Daoy (cell line): ENCODE measurements at places on chromosomes 1 and 21. TPM values are rescaled to one million over a fixed set of nuclear protein-coding genes. Genes with fewer than 3 reads are reported as not detected.

Gene ADGRL4
- total RNA-seq = 0.11 and 0.33 TPM in 2 replicates

DNA sequence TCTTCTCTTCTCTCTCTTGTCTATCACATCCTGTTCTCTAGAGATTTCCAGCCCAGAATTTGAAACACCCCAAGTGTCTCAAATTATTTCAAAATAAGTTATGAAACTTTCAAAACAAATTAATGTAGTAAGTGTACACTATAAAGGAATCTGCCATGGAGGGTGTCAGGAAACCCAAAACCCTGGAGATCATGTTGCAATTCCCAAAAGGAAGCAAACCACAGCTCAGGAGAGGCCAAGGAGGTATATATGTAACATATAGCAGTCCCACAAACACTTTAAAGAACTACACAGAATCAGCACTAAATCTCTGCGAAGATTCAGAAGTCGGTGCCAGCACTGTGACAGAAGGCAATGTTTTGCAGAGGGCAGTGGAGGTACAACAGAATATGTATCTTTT, 26.6 kb downstream of the PTPN14 start:
- DNase-seq = peak; percentile 21

Gene IARS2
- 88.2 and 89.5 TPM in 2 replicates for total RNA-seq

DNA sequence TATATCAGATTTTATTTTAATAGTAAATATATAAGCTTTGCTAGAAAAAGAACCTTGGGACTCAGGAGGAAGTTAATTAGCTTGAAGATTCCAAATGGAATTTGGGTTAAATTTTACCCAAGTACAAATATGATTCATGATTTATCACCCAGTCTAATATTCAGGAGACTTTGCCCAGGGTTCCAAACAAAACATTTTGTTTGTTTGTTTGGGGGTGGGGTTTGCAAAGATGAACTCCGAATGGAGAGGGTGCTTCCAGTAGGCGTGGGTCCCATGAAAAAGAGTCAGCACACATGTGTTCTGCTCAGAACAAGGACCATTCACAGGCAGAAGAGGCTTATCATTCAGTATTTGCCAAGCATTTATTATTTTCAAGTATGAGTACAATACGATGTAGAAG, 23.5 kb downstream of the KCNT2 start:
- no peak for DNase-seq

DNA sequence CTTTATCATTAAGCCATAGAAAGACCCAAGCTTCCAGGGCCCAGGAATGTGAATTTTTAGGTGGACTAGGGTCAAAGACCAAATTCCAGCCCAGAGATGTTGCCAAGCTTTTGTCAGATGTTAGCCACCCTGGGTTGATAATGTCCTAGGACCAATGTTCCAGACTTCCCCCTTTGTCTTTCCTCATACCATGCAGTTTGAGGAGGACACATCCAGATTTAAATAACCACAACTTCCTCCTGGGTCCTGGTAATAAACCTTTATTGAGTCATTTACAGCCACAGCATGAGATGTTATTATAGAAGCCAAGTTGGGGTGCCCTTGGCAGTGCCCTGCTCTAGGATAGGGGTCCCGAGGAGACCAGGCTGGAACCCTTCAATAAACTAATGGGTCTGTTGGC, 5.9 kb downstream of the TNR start:
- DNase-seq = no peak

DNA sequence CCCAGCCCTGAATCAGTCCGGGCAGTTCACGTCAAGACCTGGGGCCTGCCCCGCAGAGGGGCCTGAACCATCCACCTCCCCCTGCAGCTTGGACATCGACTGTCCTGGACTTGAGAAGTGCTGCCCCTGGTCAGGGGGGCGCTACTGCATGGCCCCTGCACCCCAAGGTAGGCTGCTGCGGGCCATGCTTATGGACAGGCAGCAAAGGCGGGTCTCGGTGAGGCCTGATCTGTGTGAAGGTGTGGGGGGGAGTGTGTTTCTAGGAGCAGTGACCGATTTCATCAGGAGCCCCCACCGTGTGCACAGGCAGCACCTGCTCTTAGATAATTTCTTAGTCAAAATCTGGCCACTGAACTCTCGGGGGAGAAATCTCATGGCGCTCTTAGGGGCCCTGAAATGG, 13.0 kb downstream of the UMODL1 start:
- DNase-seq = no peak

DNA sequence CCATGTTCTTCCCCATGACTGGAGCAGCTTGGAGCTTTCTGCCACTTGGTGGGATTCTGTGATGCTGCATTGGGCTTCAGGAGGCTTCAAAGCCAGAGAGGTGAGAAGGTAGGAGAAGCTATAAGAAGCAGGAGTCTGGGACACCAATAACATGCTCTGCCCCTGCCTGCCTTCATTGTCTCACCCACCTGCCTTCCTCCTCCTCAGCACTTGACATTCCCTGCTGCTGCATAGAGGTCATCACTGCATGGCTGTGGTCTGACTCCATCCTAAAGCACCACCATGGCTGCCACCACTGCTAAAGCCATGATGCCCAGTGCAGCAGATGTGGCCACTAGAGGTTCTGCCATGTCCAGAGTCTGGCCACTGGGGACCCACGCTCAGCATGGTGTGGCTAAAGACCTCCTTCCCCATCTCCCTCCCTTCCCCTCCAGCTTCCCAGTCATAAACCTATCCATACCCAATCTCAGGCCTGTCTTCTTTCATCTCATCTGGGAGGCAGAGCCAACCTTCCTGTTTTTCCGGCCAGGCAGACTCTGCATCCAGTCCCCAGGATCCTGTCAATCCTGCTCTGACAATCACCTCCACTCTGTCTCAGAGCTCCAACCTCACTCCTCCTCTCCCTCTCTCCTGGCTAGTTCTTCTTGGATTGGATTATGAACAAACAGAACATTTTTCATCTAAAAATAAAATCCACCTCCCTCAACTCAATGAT, 285.1 kb upstream of the POU3F1 start:
- no peak for DNase-seq

Gene FAM3B
- total RNA-seq = 0.23 and 2.8 TPM in 2 replicates

Gene EPS8L3
- total RNA-seq = not detected in 2 replicates

- DNase-seq = no peak
Observed at GRCh38 chr21:27831816-27832569, 865.1 kb upstream of the ADAMTS5 start.

Gene RGS4
- total RNA-seq = 68.6 and 81.8 TPM in 2 replicates

Gene OR2M3
- not detected in 2 replicates for total RNA-seq

GRCh38 chr1:152451254-152451653, 37.2 kb upstream of the CRNN start:
- peak; percentile 29 for DNase-seq

DNA sequence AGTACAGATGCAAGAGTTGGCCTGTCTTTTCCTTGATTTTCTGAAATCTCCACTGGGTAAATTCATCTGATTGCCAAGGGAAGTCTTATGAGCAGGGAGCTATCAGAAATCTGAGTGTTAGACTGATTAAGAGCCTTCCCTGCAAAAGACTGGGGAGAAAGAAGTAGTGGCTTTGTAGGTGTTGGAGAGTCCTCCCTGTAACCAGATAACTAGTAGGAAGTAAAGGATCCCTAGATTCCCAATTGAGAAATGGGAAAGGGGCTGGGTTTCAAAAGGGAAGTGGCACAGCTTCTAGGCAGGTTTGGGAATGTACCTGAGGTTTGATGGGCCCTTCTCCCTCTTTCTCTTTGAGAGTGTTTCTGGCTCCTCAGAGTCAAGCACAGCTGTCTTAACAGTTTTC, 2.1 kb downstream of the TLCD4 start:
- no peak for DNase-seq

Gene CSF3R
- not detected in 2 replicates for total RNA-seq

GRCh38 chr21:41520560-41521442, 12.8 kb upstream of the TMPRSS2 start:
- no peak for DNase-seq

GRCh38 chr1:12548973-12549459, 69.0 kb downstream of the DHRS3 start:
- DNase-seq = no peak

Gene AMPD1
- not detected in 2 replicates for total RNA-seq

GRCh38 chr1:151476083-151476482, 16.8 kb upstream of the POGZ start:
- DNase-seq = peak; percentile 39

DNA sequence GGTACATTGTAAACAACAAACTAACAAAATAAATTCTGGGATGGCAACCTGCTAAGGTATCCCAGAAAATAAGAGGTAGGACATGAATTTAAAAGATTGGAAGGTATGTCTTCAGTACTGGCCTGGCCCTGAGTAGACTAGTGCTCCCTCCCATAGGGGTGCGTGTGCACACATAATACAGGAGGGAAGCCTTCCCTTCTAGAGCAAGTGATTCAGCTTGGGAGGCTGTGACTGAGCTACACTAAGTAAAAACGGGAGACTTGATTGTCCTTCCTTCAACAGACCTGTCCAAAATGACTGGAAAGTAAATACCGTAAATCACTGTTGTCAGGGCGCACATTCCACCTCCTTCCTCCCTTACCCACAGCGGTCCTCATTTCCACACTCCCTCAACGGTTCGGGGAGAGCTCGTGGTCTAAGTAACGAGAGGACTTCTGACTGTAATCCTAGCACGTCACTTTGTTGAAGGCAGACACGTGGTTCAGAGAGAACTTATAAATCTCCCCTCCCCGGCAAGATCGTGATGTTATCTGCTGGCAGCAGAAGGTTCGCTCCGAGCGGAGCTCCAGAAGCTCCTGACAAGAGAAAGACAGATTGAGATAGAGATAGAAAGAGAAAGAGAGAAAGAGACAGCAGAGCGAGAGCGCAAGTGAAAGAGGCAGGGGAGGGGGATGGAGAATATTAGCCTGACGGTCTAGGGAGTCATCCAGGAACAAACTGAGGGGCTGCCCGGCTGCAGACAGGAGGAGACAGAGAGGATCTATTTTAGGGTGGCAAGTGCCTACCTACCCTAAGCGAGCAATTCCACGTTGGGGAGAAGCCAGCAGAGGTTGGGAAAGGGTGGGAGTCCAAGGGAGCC, at the start of gene TGFB2:
TSS of gene TGFB2 (plus strand) at position 523 of the 859 bp plus-strand sequence. CDS start 1,366 bp downstream, outside the sequence.
- peak; percentile 77 for DNase-seq

Gene TRIM67
- 0.17 TPM in 1 of 2 replicates, not detected in the other for total RNA-seq

DNA sequence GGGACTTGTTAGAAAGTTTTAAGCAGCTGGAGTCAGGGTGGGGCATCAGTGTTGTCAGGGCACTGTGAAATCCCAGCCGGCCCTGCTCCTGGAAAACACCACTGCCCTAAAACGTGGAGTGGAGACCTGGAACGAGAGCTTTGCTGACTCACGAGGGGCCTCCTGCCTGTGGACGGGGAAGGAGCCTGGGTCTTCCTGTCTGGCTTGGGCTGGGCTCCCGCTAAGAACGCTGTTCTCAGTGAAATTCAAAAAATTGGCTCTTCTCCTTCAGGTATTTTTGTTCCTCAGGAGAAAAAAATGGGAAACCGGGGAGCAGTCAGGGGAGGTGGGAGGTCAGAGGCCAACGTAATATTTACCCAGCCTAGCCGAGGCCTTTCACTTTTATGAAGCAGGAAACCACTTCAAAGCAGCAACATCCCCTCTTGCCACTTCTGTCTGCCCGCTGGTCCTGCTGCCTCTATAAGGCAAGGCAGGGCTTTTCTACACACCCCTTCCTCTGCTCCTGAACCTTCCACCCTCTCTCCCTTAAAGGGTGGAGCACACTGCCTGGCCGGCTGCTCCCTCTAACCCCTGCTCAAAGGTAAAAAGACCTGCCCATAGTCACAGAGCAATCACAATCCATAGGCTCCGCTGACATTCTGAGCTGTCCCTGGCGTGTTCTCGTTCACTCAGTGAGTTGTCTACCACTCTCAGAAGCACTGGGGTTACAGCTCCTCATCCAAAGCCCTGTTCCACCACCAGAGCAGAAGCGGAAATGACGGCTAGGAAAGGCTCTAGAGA, 8.0 kb downstream of the PLXNA2 start:
- peak; percentile 84 for DNase-seq

GRCh38 chr21:35989138-35989735, 71.1 kb downstream of the SETD4 start:
- DNase-seq = no peak

DNA sequence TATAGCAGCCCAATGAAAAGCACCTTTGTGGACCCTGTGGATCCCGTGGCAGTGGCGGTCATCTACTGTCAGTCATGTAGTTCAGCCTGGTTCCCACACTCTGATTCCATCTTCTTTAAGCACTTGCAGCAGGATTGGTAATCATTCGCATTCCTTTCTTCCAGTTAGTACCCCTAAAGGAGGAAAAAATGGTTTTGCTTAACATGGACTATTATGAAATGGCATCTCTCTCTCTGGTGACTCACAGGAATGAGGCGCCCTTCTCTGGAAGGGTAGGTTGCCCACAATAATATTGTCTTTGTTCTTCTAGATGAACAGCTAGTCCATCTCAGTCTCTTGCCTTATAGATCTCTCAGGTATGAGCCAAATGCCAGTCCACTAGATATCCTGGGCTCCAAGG, 127.9 kb upstream of the MROH9 start:
- DNase-seq = peak; percentile 61

Gene PLPP3
- total RNA-seq = 2.8 and 4.6 TPM in 2 replicates

DNA sequence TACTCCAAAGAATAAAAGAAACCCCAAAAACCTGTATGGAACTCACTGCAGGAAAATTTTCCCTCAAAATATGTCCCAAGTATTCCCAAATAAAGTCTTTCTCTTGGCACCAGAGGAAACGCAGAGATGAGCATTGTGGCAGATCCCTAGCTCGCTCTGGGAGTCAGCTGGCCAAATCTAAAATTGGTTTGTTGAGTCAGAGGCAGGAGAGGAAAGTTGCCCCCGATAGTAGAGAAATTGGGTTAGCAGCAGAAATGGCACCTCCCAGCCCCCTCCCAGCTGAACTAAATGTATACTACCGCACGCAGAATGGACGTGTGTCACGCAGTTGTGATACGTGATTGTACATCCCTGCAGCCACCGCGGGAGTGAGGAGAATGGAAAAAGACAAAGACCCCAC, 39.9 kb upstream of the TARBP1 start:
- no peak for DNase-seq

Gene KCNJ10
- total RNA-seq = under 0.01 TPM in 1 of 2 replicates, not detected in the other

DNA sequence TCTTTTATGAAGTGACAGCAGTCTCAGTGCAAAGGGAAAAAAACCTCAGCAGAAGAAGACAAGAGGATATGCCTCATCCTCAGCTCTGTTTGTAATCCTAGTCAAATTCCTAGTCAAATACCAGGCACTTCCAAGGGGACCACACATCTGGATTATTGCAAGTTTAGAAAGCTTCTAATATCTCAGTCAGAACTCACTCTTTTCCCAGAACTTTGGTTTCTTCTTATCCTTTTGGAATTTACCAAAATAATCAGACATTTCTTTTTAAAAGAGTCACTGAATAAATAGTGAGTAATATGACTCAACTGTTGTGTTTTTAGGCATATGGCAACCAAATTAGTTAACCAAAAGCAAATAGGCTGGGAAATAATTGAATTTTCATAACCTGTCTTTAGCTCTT, 47.8 kb downstream of the PRRX1 start:
- peak; percentile 29 for DNase-seq
